ENCODE measurements at places on chromosomes 5 and 9. TPM values are rescaled to one million over a fixed set of nuclear protein-coding genes. Genes with fewer than 3 reads are reported as not detected.

Gene KCNV2
- total RNA-seq = not detected

Gene MAMDC4
- 16.0 TPM for total RNA-seq

Gene SPATA31C1
- total RNA-seq = not detected

Gene STKLD1
- total RNA-seq = 0.82 TPM

- peak; percentile 88 for DNase-seq
These were observed 158.1 kb downstream of the C9orf152 start for GRCh38 chr9:110049699-110050450.

GRCh38 chr5:148697180-148697808, 43.0 kb upstream of the HTR4 start:
- no peak for DNase-seq

- peak; percentile 89 for DNase-seq
These were observed at the start of gene DAP for GRCh38 chr5:10761185-10761932. DAP (minus strand) TSS chr5:10761234; CDS start chr5:10761068, 166 bp downstream.

DNA sequence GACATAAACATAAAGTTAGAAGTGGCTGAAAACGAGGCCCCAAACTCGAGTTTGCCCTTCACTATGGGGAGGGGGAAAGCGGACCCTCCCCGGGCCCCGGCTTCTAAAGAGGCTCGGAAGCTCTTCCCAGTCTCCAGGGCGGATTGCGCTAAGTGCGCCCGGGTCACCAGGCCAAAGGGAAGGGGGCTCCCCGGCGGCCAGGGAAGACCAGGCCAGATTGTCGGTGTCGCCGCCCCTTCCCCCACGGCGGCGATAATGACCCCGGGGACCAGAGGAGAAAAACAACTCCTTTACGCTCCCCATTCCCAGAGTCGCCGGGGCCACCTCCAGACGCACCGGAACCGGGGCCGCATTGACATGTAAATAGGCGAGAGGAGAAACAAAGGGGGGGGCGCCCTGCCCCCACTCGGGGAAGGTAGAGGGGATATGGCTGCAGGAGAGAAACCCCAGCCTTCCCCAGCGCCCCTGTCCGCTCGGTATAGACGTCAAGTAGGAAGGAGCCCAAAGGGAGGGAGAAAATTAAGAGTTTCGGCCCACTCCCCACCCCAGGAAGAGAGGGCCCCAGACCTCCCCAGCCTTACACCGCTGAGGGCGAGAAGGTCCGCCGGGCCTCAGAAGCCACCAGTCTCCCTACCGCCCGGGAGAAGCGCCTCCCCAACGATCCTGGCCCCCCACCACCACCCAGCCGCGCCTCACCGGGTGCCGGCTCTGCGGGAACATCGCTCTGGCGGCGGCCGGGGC, 1.7 kb downstream of the TLE1 start:
- DNase-seq = peak; percentile 62

- no peak for DNase-seq
These were observed 409.4 kb downstream of the MED10 start for GRCh38 chr5:5968981-5969380.

DNA sequence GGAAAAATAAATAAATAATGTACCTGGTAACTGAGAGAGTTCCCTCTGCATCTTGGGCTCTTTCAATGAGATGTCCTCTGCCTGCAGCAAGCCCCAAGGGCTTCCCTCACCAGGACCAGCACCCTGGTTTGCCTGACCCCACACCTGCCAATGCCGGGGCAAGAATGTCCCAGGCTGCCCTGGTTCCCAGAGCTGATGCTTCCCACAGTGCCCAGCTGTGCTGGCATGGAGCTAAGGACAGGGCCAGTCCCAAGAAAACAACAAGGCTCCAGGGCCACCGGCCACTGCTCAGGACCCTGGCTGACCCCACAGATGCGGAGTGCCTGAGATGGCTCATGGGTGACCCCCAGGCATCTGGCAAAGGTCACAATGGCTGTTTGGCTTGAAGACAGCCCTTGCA, 123.5 kb downstream of the KCNIP1 start:
- DNase-seq = no peak

GRCh38 chr9:37990404-37991015, 78.5 kb downstream of the SHB start:
- DNase-seq = no peak

- DNase-seq = no peak
These were observed 26.6 kb upstream of the CD180 start for GRCh38 chr5:67223211-67223610.

GRCh38 chr9:20111173-20111843, 322.5 kb upstream of the SLC24A2 start:
- no peak for DNase-seq

- no peak for DNase-seq
These were observed 278.3 kb downstream of the NR2F1-AS1 start for GRCh38 chr5:93302711-93303110.

DNA sequence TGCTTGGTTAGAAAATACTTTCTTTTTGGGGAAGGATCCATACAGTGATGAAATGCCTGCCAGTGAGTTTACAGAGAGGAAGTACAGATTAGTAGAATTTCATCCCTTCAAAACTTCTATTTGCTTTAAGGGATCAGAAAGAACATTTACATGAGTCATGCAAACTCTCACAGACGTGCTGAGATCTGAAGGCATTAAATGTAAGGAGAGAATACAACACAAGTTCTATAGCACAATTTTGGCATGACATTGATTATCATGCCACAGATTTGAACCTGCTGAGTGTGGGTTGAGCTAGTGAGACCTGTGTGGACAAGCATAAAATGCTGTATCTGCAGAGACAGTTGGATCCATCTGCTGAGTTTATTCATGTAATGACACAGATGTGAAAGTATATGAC, 613.6 kb upstream of the SEMA6A start:
- DNase-seq = no peak

GRCh38 chr5:86596476-86596875, 21.3 kb upstream of the COX7C start:
- no peak for DNase-seq

- no peak for DNase-seq
These were observed 135.4 kb upstream of the DMRT1 start for GRCh38 chr9:706073-706472.

- DNase-seq = peak; percentile 81
These were observed 68.4 kb downstream of the SLC25A46 start for GRCh38 chr5:110807169-110807568.
